ENCODE measurements at places on chromosomes 6 and 20. TPM values are rescaled to one million over a fixed set of nuclear protein-coding genes. Genes with fewer than 3 reads are reported as not detected.

The SNAP91 gene
- total RNA-seq = 5.2 TPM

The EFCAB8 gene
- 0.95 TPM for total RNA-seq

The EEF1A2 gene
- 11.2 TPM for total RNA-seq

The OR2H2 gene
- not detected for total RNA-seq

The ADTRP gene
- total RNA-seq = 7.4 TPM

The TOX2 gene
- 1.6 TPM for total RNA-seq
